ENCODE measurements at places on chromosomes 12 and 14. TPM values are rescaled to one million over a fixed set of nuclear protein-coding genes. Genes with fewer than 3 reads are reported as not detected.
A peak's percentile ranks its signal among the peaks of the same experiment; 100 is the strongest.

GRCh38 chr12:111557271-111558106 is 41.6 kb downstream of the ATXN2 start:
- DNase-seq, result no peak

GRCh38 chr12:67837876-67838275 is 151.4 kb upstream of the IFNG-AS1 start:
- no peak for DNase-seq

SYCP3 gene
- 0.22 TPM for total RNA-seq

GRCh38 chr12:105641749-105642148 is 311.3 kb downstream of the C12orf75 start:
- DNase-seq, result no peak

GRCh38 chr14:73724696-73725095 is 10.5 kb upstream of the PNMA1 start:
- no peak for DNase-seq

KLRC3 gene
- 3.2 TPM for total RNA-seq

DNA sequence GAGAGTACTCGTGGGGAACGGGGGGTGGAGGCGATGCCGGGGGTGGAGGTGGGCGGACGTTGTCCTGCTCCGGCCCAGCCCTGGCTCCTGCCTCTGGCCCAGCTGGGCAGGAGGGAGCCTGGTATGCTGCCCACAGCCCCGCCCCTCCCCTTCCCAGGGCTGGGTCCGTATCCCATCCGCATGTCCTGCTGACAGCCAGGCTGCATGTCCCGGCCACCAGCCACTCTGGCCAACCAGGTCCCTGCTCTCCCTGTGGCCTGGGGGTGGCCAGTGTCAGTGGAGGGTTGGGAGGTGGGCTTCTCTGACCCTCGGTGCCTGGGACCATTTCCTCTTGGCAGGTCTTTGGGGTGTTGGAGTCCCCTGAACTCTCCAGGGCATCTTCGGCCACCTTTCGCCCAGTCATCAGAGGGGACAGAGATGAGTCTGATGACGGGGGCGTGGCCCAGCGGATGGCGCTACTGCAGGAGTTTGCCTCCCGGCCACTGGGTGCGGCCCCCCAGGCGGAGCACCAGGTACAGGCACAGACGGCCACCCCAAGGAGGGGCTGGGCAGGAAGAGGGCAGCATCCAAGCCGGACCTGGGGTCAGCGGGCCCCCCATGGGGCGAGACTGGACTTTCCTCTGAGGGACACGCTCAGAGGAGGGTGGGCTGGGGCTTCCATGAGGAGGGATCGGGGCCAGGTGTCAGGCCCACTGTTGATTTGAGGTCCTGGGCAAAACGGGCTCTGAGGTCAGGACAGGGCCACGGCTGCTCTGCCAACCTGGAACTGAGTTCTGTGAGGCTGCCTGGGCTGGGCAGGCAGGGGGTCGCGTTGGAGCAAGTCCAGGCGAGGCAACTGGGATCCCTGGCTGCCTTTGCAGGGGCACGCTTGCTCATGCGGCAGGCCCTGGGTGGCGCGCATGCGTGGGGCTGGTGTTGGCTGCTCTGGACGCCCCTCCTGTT is 20.2 kb downstream of the CEP170B start:
- no peak for DNase-seq

CNOT2 gene
- total RNA-seq, result 70.5 TPM

OAS2 gene
- 40.1 TPM for total RNA-seq

TAS2R10 gene
- total RNA-seq, result 0.28 TPM

ZNF740 gene
- 50.4 TPM for total RNA-seq

DNA sequence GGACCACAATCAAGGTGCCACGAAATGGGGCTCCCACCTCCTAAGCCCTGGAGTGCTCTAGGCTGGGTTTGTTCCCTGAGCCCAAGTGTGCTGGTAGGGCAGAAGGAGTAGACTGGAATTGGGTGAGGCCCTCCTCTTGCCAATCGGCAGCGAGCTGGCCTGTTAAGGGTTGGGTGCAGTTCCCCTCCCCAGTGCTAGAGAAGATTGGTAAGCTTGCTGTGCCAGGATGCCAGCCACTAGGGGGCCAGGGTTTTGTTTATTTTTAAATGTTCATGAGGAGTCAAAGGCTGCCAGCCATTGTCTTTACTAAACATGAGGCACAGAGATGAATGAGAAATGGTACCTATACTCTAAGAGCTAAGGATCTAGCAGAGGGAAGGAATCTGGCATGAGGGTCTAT is 79.7 kb downstream of the SPTB start:
- DNase-seq, result no peak

DNA sequence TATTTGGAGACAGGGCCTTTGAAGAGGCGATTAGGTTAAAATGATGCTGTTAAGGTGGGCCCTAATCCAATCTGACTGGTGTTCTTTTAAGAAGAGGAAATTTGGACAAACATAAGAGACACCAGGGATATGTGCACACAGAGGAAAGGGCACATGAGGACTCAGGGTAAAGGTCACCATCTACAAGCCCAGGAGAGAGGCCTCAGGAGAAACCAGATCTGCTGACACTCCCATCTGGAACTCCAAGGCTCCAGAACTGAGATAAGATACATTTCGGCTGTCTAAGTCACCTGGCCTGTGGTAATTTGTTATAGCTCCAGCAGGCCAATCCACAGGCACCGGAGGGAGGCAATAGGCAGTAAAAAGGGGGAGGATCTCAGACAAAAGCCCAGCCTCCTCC is 48.6 kb downstream of the KICS2 start:
- no peak for DNase-seq

DNA sequence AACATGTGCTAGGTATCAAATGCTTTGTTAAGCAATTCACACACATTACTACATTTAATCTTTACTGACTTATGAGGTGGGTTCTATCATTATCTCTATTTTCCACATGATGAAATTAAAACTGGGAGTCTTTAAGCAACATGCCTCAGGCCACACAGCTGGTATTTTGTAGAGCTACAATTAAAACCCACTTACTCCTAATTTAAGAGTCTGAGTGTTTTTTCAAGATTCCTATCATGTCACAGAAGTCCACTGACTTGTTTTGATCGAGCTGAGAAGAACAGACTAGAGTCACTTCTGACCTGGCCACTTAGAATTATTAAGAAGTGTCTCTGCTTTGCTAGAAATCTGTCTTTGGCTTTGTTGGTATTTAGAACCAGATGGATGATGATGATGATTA is 670.7 kb downstream of the NRXN3 start:
- no peak for DNase-seq

DNA sequence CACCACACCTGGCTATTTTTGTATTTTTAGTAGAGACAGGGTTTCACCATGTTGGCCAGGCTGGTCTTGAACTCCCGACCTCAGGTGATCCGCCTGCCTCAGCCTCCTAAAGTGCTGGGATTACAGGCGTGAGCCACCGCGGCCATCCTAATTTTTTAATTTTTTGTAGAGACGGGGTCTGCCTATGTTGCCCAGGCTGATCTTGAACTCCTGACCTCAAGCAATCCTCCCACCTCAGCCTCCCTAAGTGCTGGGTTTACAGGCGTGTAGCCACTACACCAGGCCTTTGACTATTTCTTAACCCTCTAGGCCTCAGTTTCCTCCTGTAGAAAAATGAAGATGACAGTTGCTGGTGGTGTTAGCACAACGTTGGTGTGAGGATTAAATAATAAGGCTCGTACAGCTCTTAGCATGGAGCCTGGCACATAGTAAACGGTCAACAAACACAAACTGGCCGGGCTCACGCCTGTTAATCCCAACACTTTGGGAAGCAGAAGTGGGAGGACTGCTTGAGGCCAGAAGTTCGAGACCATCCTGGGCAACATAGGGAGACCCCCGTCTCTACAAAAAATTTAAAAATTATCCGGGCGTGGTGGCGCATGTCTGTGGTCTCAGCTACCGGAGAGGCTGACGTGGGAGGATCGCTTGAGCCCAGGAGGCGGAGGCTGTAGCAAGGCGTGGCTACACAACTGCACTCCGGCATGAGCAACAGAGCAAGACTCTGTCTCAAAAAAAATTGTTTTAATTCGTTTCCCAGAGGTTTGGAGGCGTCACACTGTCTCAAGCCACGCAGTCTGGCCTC is 979 bp downstream of the DDX54 start:
- no peak for DNase-seq

KCNC2 gene
- total RNA-seq, result not detected

C3AR1 gene
- total RNA-seq, result 2.0 TPM

DNA sequence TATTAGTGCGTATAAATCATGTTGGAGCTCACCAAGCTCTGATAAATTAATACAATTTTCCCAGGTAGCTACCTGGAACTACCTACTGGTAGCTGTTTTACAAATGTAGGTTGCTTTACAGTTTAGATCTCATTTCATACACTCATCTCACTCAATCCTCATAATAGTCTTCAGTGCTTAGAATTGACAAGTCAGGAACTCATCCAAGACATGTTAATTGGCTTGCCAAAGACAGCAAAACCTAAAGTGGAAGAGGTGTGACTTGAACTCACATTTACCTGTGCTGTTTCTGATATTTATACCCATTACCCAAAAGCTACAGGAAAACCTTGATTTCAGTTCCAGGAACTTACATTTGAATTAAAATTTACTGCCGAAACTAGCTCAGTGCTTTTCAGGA is 296.7 kb downstream of the DIO2 start:
- DNase-seq, result no peak

DNA sequence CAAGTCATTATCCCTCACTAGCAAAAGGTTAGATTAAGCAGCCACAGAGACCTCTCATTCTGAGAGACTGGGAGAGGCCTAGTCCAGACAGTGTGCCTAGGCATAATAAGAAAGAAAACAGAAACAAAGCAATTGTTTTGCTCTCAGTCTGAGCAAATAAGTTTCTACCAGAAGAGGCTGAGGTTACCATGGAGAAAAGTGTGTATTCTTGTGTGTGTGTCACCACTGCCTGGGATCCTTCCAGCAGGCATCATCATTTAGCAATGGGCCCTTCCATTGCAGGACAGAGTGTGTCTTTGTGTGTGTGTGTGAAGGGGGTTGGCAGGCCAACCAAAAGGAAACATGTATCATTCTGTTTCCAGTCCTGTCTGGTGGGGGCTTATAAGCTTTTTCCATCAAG is 3.7 kb downstream of the EFS start:
- no peak for DNase-seq

DNA sequence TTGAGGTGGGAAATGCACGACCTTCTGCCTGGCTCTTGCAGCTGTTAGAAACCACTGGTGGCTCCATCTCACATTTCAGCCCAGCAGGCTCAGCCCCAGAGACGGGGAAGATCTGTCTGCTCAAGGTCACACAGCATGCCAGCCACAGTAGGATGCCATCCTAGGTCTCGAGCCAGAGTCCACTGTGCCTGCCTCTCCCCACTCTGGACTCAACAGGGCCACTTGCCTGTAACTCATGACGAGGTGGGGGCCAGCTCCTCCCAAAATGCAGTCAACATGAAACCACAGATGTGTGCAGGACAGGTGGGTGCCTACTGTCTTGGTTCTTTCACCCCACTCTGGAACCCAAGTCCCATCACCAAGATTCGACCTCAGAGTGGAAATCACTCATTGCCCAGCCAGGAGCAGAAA is 23.2 kb downstream of the BCL11B start:
- no peak for DNase-seq

DLK1 gene
- total RNA-seq, result not detected

GRCh38 chr14:39109893-39110715 is 4.0 kb upstream of the GEMIN2 start:
- no peak for DNase-seq

- no peak for DNase-seq
Observed at GRCh38 chr14:25896777-25897176, 701.1 kb downstream of the NOVA1 start.

DNA sequence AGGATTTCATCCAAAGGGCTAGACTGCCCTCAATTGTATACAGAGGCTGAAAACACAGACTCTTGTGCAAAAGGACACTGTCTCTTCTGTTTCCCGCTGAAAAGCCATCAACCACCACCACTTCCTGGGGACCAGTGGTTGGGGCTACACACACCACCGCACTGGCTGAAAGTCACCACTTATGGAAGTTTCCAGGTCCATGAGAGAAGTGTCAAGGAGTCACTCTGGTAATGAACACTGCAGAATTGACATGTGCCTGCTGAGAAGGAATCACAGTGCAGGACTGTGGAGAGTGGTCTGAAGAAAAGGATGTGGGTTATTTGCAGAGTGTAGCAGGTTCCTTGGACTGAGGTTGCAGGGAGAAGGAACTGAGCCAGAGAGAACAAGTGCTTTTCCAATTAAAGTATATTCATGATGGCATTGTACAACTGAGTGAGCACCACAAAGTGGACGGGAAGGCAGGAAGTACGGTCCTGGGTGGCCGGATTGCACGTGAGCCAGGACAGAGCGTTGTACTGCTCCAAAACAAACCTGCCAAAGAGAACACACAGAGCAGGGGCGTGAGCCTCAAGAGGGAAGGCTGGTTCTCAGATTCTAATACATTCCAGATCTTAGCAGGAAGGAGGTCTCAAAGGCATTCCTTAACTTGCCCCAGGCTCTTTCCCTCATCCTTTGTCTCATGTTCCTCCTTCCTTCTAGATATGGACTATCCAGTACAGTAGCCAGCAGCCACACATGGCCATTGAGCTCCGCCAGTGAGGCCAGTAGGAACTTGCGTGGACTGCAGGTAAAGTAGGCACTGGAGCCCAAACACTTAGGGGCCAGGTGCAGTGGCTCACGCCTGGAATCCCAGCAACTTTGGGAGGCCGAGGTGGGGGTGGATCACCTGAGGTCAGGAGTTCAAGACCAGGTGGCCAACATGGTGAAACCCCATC is 316.4 kb downstream of the MED13L start:
- no peak for DNase-seq

PAWR gene
- 2.3 TPM for total RNA-seq

- no peak for DNase-seq
Observed at GRCh38 chr12:54725233-54725843, 77.2 kb upstream of the DCD start.

GUCY2C gene
- not detected for total RNA-seq

SNRNP35 gene
- total RNA-seq, result 21.9 TPM

DNA sequence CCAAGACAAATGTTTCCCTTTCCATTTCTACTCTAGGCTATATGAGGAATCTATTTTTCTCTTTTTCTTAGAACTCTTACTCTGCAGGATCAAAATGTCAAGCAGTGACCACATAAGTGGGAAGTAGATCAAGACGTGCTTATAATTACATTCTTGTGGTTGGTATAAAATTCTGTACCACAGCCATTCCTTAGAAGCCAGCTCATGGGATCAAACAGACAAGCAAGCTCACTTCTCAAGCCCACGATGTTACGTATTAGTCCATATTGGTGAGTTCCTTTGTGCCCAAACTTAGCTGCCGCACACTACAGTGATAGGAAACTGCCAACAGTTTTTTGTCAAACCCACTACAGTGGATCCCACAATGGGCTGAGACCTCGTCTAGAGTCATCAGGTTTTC is 53.4 kb downstream of the IFNG start:
- no peak for DNase-seq

PRIMA1 gene
- total RNA-seq, result not detected

GRCh38 chr14:39974036-39974435 is 541.8 kb upstream of the FBXO33 start:
- DNase-seq, result no peak

DNA sequence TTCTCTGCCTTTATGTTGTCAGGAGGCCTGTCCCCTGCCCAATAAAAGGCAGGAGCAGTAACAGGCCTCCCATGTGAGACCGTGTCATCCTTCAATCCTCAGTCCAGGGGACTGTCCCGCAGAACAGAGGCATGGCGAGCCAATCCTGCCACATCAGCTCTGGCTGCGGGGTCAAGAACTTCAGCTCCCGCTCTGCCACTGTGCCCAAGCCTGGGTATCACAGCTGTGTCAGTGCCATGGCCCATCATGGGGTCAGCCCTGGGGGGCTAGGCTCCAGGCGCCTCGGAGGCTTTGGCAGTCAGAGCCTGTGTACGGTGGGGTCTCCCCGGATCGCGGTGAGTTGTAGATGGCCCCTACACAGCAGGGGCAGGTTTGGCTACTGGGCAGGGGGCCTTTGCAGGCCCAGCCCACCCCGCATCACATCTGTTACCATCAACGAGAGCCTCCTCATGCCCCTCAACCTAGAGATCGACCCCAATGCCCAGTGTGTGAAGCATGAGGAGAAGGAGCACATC is 19.9 kb upstream of the KRT83 start:
- DNase-seq, result peak; percentile 34
